ENCODE measurements at places on chromosomes 1 and 21.

DNA sequence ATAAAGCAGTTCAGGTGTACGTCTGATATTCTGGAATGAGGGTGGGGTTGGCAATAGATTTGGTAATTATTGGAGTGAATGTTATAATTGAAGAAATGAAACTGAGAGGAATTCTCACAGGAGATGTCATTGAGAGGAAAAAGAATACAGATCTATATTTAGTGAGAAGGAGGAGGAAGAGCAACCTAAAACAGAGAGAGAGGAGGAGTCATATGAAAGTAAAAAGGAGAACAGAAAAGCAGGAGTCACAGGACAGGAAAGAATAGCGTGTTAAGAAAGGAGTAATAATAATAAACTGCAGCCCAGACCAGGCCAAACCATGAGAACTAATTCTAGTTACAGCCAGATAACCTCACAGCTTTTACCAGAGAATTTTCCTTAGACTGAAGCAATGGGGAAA lies 62.7 kb upstream of the MROH9 start:
- DNase-seq = no peak

- no peak for DNase-seq
Measured at GRCh38 chr1:18676332-18676781, 45.7 kb downstream of the PAX7 start.

GRCh38 chr1:182962554-182963115 lies 9.7 kb upstream of the SHCBP1L start:
- peak; percentile 58 for DNase-seq

DNA sequence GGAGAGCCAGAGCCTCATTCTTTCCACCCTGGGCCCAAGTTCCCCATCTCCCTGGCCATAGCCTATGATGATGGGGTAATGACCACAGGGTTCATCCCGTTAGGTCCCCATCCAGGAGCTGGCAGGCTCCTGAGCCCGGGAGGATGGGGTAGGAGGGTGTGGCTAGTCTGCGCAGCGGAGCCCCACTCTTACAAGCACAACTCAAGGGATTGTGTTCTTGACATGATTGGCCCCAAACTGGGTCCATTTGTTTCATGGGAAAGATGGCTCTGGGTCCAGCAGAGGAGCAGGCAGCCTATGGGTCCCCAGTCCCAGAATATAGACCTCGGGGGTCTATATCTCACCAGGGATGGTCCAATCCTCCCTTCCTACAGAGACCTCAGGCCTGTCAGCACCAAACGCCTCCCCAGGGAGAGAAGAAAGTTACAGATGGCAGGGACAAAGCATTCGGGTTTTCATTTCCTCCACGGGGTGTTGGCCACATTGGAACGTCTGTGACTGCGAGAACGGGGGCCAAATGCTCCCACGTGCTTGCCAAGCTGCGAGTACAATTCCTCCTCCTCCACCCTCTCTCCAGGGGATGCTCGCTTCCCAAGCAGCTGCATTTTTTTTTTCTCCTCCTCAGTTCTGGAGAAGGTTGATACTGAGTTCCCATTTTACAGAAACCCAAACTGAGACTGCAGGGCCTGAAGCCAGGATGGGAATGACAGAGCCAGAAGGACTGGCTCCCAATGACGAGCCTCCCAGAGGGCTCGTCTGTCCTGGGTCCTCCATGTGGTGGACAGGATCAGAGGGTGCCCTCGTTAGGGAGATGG lies 71.0 kb downstream of the DHRS3 start:
- DNase-seq = no peak

- DNase-seq = no peak
Measured at GRCh38 chr21:46219591-46220239, 8.9 kb downstream of the LSS start.

- DNase-seq = no peak
Measured at GRCh38 chr21:15539376-15539775, 190.4 kb upstream of the USP25 start.

- DNase-seq = no peak
Measured at GRCh38 chr1:101410048-101410878, 173.4 kb downstream of the S1PR1 start.

DNA sequence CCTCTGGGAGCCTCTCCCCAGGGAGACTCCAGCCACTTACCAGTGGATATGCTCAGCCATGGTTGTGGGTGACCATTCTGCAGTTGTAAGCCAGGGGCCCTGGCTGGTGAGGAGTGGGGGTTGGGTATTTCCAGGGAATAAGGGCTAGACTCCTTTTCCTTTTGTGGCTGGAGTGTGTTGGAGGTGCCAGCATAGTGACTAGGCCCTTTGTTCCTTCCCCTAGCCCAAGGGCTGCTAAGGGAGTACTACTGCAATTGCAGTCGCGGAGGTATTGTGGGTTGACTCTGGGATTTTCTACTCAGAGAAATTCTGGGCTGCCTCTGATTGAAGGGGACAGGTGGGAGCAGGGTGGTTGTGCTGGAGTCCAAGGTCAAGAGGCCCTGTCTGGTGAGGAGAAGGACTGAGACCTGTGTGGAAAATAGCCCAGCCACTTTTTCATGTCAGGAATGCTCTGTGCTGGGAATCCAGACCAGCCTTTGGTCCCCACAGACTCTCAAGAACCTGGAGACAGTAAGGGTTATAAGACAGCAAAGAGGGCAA lies 43.1 kb downstream of the MROH9 start:
- DNase-seq = no peak

GRCh38 chr21:44499211-44499560 lies 40.8 kb downstream of the KRTAP10-1 start:
- no peak for DNase-seq

GRCh38 chr1:16249596-16250241 lies 12.7 kb upstream of the CPLANE2 start:
- no peak for DNase-seq

DNA sequence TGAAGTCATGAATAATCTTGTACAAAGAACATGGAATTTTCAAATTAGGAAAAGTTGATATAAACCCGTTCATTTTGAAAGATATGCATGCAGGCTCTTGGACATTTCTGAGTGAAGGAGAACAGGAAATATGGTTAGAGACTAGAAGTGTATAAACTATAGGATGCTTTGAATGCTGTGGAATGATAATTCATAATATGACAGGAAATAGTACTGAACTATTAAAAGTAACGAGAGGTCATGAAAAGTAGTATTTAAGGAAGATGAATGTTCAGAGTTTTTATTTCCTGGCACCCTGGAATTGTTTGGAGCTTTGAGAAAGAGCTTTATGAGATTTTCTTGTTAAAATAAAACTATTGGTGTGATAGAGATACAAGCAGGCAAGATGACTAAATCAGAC lies 18.7 kb upstream of the CRB1 start:
- no peak for DNase-seq

DNA sequence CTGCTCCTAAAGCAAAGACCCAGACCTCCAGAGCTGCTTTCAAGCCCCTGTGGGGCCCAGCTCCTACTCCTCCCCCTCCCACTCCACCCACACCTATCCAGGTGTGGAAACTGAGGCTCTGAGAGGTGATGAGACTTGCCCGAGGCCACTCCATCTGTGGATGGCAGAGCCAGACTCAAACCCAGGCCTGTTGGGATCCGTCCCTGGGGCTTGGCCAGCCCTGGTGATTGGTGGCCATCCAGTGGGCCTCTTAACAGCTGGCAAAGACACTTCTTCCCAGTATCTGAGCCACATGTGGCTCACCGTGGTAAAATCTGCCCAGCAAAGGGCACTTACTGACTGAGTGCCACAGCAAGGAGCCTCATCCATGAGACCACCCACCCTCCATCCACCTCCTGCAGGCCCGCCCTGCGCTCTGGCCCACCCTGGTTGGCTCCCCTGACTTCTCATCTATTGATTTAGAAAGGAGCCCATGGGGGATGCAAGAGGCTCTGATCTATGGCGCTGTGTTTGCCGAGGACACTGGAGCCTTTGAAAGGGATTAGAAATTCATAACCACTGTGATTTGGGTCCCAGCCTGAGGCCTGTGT lies 398.5 kb downstream of the PTPRU start:
- DNase-seq = no peak

DNA sequence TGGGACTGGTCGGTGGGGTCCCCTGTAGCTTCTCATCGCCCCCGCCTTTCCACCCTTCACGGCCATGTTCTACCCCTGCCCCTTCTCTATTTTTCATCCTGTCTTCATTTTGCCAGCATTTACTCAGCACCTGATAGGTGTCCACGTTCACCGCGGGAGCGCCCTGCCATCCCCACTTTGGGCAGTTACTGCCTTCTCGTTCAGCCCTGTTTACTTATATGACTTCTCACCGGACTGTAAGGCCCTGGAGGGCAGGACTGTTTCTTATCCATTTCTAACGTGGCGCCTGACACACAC lies 380 bp downstream of the MFN2 start:
- DNase-seq = no peak

DNA sequence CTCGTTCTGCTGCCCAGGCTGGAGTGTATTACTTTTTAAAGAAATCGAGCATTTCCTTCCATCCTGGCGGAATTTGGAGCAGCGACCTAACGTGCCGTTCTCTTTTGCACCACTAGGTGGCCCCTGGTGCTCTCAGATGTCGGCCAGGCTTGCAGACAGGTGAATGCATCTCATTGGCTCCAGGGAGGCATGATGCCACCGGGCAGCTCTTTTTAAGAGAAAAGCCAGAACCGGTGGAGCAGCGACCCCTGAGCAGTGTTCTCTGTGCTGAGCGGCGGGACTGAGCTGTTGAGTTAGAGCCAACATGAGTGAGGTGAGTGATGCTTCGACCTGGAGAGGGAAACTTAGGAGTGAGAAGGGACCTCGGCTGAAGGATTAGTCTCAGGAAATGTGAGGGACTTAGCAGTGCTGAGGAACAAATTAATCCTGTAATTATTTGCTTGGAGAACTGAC lies at the start of gene PCP4:
PCP4 (plus strand) TSS at position 241 of the 453 bp plus-strand sequence; CDS start at position 305, 64 bp downstream.
- peak; percentile 47 for DNase-seq

DNA sequence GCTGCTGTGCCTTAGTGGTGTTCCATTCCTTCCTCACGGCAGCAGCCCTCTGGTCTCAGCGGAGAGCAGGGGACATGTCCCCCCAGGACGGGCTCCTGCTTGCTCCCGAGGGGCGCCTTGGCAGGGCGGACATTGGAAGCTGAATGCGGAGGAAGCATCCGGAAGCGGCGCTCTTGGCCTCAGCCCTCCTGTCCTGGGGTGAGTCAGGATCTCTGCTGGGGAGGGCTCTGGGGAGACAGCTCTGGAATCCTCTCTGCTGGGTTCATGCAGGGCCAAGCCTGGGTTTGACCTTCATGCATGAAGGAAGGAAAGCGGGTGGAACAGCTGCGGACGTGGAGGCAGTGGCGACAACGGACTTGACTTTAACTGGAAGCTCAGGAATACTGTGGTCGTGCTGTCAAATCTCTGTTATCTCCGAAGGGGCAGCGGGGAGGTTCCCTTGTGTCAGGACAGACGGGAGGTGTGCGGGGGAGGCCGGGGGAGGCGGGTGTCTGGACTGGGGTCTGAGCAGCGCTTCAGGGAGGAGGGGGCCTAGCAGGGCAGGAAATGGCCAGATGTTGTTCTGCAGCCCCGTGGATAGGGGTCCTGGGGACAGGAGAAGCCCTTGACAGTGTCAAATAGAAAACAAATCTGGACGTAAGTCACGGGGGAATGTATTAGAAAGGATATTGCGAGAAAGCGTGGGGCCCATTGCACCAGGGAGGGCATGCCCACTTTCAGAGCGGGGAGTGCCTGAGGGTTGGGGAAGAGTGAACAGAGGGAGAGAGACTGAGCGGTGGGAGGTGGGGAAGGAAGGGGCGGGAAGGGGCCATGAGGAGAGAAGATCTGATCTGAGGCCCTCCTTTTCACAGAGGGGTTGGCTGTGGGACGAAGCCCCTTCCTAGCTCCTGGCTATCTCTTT lies 26.6 kb downstream of the CRYAA start:
- DNase-seq = no peak

GRCh38 chr1:181038399-181038873 lies 4.7 kb downstream of the MR1 start:
- DNase-seq = no peak

DNA sequence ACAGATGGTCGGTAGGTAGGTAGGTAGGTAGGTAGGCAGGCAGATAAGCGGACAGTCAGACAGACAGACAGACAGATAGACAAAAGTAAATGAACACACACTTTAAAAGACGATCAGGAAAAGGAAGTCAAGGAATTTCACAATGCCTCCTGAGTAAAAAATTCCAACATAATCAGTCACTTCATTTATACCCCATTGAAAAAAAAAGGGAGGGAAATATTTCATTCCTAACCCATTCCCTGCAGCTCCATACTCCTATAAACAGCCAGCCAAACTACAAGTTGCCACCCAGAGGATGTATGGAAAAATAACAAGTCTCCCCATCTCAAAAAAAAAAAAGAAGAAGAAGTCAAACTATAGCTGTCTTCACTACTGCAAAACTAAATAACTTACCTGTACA lies 43.4 kb downstream of the ZZZ3 start:
- no peak for DNase-seq

GRCh38 chr1:33165209-33165608 lies 16.6 kb downstream of the TRIM62 start:
- DNase-seq = no peak

DNA sequence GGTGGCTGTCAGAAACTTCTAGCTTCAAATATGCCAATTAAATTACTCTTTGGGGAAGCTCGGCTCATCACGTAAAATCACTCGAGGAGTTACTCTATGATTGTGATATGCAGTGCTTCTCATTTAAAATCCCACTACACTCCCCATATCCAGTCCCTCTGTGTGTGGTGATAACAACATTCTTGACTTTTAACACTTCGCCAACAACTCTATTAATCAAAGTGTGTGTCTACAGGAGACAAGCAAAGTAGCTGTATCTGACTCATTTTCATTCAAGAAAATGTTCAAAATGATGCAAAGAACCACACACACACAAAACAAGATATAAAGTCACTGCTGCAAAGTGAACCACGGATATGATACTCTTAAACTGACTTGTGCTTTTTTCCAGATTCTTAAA lies 341.3 kb downstream of the DSCAM start:
- no peak for DNase-seq

DNA sequence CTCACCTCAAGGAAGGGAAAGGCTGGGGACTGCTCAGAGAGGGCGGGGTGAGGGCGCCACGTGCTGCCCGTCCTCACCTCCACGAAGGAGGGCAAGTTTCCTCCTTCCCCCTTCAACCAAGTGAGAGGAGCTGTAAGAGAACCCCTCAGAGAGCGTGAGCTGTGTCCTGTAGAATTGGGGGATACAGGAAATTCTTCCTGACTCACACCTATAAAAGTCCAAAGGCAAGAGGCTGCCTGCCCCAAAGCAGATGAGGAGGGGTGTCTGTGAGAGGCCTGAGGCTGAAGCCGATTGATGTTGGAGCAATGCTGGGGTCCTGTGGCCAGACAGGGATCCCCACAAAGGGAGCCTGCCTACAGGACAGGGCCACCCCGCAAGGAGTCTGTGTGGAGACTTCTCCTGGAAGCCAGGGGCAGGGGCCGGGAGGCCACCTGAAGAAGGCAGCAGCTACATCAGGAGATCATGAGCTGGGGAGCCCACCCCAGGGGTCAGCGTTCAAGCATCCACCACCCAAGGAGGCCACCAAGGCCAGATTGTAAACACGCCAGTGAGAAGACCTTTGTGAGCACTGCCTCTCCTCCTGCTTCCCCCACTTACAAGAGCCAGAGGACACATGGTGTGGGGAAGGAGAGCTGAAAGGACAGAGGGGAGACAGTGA lies 27.7 kb downstream of the S100A6 start:
- DNase-seq = no peak

DNA sequence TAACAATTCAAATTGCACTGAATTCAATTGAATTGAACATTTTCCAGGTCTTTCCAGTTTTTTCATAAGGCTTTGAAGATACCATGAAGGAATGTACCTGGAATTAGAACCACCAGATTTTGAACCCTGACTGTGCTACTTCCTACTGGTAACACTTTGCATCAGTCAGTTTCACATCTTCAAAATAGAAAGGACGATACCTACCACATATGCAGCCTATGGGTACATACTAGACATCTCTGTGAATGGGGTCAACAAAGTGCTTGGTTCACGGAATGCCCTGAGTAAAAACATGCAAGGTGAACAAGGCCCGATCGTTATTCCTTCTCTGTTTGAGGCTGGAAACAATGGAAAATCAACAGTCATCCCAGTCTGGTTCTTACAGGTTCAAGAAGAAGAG lies 41.2 kb upstream of the WLS start:
- no peak for DNase-seq
